ENCODE measurements at places on chromosomes 11 and 22.

- DNase-seq: peak; percentile 56
Measured at GRCh38 chr22:45452565-45453379, 39.3 kb downstream of the RIBC2 start.

DNA sequence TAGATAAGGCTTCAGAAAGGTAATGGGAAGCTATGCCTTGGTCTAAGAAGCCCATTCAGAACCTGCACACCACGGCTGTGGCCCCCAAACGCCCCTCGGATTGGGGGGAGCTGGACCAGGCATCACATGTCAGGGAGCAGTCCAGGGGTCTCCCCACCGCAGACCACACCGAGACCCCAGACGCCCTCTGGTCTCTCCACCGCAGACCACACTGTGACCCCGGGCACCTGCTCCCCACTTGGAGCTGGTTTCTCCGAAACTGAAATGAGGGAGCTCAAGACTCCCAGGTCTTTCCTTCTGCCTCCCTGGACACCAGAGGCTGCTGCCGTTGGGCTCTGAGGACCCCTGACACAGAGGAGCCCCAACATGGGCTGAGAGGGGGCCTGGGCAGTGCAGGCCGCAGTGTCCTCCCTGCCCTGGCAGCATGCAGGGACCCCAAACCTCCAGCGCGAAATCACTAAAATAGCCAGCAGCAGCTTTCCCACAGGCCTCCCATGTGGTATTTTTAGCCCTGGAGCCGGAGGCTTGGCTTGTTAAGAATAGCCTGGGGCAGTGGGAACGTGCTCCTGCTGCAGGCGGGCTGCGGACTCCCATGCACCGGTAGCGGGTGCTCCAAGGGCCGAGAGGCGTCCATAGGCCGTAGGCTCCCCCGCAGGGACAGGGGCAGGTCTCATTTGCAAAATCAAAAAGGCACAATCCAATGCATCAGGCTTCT lies 7.7 kb downstream of the LINC01488 start:
- DNase-seq: no peak

DNA sequence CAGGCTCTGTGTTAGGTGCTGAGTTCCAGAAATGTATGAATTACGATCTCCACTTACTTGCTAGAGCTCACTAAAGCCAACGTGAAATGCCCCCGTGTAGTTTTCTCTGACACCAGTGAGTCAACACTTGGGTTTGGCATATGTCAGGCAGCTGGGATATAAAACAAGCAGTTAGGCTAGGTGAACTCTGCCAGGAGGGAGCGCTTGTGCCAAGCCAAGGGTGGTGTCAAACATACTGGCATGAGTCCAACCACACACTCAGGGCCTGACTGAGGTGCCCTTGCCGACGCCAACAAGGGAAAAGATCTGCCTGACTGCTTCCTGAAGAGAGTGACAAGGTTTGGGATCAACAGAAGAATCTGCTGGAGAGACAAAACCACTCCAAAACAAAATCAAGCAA lies 167.8 kb upstream of the NARS2 start:
- DNase-seq: peak; percentile 19

- peak; percentile 52 for DNase-seq
Measured at GRCh38 chr11:110518809-110519514, 89.2 kb downstream of the FDX1 start.

- DNase-seq: no peak
Measured at GRCh38 chr11:20178976-20179375, 18.7 kb upstream of the DBX1 start.
